ENCODE measurements at places on chromosomes 7 and 10. TPM values are rescaled to one million over a fixed set of nuclear protein-coding genes. Genes with fewer than 3 reads are reported as not detected.

Gene NACAD
- total RNA-seq = 2.3 TPM

Gene SLC18A2
- 0.20 TPM for total RNA-seq

Gene CCL24
- not detected for total RNA-seq

Gene DNAH11
- 12.1 TPM for total RNA-seq

Gene CH25H
- total RNA-seq = 4.6 TPM

Gene OR6V1
- total RNA-seq = not detected

Gene WDFY4
- 16.4 TPM for total RNA-seq

Gene MKX
- 1.2 TPM for total RNA-seq

Gene NCF1
- 21.2 TPM for total RNA-seq

Gene SYT15B
- total RNA-seq = 61.2 TPM

Gene SLC13A1
- not detected for total RNA-seq

Gene SORBS1
- total RNA-seq = 67.9 TPM

Gene BMI1
- 33.5 TPM for total RNA-seq

Gene PLPP4
- 0.54 TPM for total RNA-seq

Gene UNCX
- total RNA-seq = not detected

Gene AKR1C4
- not detected for total RNA-seq

Measured in upper lobe of left lung (tissue), 6 donors.